Aorta (tissue), 5 donors: ENCODE measurements at places on chromosomes 5 and 9. TPM values are rescaled to one million over a fixed set of nuclear protein-coding genes. Genes with fewer than 3 reads are reported as not detected.

The C9orf57 gene
- total RNA-seq: not detected

The MAMDC2 gene
- 5.9 TPM for total RNA-seq

The CPLANE1 gene
- total RNA-seq: 35.6 TPM

- DNase-seq: no peak
- no peaks in the 10 kb centered on the region for H3K36me3 ChIP-seq
- H3K27me3 ChIP-seq: no peaks in the 10 kb centered on the region
- no peak overlapping the region for H3K4me3 ChIP-seq
Measured at GRCh38 chr5:138654281-138654867, 79.2 kb upstream of the HSPA9 start.

GRCh38 chr5:103667068-103667467 is 104.5 kb upstream of the NUDT12 start:
- no peak overlapping the region for H3K27ac ChIP-seq
- DNase-seq: no peak
- no peaks in the 10 kb centered on the region for H3K36me3 ChIP-seq
- no peaks in the 10 kb centered on the region for H3K27me3 ChIP-seq

GRCh38 chr5:117347280-117347679 is 772.7 kb upstream of the SEMA6A start:
- no peak overlapping the region for H3K4me3 ChIP-seq
- no peaks in the 10 kb centered on the region for H3K4me1 ChIP-seq
- H3K27ac ChIP-seq: no peak overlapping the region
- H3K36me3 ChIP-seq: no peaks in the 10 kb centered on the region
- no peak for DNase-seq

DNA sequence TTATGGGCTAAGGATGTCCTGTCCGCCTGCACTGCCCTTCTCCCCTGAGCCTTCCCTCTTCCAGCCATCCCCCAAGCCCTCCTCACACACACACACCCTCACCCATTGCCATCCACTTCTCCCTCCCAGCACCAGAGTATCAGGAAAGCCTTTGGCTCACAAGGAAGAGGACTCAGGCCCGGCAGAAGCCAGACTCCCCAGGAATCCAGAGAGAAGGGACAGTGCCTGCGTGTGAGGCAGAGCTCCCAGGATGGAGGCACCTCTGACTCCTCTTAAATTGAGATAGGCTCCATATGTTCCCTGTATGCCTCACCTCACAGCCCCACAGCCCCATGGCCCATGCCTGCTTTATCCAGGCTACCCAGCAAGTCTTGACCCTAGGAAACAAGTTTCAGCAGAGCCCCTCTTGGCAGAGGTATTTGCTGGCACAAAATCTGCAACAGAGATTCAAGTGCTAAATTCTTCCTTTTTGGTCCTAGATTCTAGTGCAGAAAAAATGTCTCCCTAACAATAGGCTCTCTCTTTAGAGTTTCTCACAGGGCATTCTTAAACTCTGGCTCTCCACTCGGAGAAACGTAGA is 761 bp downstream of the IL17B start:
- no peaks in the 10 kb centered on the region for H3K36me3 ChIP-seq
- H3K27ac ChIP-seq: peak overlapping the region; percentile 96
- peak; percentile 39 for DNase-seq
- H3K27me3 ChIP-seq: no peaks in the 10 kb centered on the region

DNA sequence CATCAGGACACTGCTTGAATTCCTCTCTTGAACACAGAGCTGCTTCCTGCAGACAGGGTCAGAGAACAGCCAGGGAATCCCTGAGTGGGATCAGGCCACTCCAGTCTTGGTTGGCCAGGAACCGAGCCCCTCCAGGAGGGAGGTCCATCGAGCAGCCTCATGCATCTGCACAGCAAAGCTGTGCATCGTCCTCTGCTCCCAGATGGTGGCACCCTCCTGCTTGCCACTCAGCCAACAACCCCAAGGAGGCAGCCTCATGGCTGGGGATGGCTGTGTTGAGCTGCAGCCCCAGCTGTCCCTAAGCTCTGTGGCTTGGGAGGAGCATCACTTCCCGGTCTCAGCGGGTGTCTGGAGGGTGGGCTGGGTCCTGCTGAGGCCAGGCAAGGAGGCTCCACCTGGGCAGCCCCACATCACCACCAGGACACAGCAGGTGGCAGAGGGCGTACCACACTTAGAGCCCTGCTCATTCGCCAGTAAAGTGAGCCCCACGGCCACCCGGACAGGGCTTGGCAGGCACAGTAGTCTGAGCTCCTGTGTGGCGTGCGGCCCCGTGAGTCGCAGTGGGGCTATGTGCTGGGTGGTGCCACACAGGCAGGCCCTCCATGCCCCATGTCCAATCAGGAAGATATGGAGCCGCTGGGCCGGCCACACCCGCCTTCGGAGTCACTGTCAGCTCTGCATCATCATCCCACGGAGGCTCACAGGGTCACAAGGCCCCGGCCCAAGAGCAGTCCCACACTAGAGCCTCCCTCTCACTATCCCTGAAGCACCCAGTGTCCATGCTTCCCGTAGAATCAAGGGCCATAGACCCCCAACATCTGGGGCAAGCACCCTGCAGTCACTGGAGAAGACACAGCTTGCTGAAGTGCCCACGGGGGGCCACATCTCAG is 11.9 kb downstream of the LPCAT1 start:
- no peak overlapping the region for H3K4me3 ChIP-seq
- no peak overlapping the region for H3K27ac ChIP-seq
- DNase-seq: peak; percentile 38
- H3K27me3 ChIP-seq: no peaks in the 10 kb centered on the region
- no peaks in the 10 kb centered on the region for H3K4me1 ChIP-seq
